ENCODE measurements at places on chromosomes 3 and 15.

GRCh38 chr15:91284758-91285466 is 184.9 kb downstream of the SV2B start:
- DNase-seq: no peak

DNA sequence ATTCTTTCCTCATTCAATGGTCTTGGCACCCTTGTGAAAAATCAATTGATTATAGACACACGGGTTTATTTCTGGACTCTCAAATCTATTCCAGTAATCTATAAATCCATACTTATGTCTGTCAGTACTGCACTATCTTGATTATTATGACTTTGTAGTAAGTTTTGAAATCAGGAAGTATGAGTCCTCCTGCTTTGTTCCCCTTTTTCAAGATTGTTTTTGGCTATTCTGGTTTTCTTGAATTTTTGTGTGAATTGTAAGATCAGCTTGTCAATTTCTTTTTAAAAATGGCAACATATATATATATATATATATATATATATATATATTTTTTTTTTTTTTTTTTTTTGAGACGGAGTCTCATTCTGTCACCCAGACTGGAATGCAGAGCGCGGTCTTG is 32.3 kb upstream of the CFAP20DC start:
- no peak for DNase-seq

- no peak for DNase-seq
Observed at GRCh38 chr3:56918111-56918568, 116.4 kb upstream of the ARHGEF3 start.

- DNase-seq: no peak
Observed at GRCh38 chr3:25556447-25556846, 108.3 kb downstream of the TOP2B start.

- no peak for DNase-seq
Observed at GRCh38 chr3:177686671-177687070, 489.4 kb upstream of the TBL1XR1 start.

DNA sequence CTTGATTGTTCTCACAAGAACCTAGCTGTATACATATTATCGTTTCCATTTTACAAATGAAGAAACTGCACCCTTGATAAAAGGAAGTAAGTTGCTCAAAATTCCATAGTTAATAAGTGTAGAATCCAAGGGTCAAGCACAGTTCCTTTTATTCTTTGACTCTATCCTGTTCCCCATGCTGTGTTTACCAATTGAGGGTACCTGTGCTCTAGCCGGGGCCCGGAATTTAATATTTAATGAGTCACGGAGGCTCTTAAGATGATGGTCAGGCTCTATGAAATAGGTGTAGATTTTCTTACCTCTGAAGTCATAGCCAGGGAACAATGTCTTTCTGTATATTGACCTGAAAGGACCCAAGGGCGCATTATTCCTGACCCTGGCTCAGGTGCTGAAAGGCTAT is 65.2 kb downstream of the LPP start:
- no peak for DNase-seq

All from fibroblast of lung (primary cell).